ENCODE measurements at places on chromosomes 7 and 10.
A peak's percentile ranks its signal among the peaks of the same experiment; 100 is the strongest.

DNA sequence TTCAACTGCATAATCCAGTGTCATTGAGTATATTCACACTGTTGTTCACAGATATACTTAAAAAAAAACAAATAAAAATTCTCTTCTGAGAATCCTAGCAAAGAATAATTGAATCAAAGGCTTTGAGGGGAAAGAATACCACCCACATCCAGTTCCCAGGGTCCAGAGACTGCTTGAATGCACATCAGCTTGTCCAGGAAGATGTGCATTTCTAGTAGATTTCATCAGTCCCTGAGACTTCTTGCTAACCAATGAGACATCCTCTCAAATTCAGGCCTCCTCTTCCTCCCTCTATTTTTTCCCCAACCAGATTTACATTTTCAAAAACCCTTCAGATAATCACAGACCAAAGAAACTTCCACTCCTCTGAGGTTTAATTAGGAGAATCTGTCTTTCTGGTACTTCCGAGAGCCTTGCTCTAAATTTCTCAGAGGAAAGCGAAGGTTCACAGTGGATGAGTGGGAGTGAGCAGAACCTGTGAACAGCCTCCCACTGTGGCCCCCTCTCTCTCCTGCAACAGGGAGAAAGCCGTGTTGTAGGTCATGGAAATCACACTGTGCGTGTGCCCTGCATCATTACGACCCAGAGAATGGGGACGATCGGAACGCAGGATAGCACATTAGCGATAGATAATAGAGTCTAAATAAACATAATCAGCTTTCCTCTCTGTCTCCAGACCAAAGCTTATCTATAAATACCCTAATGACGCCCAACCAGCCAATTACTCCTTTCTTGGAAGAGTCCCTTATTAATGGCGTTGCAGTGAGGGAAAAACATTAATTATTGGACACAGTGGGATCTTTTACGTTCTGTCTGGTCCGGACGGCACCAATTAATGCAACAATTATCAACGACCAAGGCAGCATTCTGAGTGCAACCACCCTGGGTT lies 212.5 kb downstream of the EMX2 start:
- DNase-seq, result peak; percentile 45

DNA sequence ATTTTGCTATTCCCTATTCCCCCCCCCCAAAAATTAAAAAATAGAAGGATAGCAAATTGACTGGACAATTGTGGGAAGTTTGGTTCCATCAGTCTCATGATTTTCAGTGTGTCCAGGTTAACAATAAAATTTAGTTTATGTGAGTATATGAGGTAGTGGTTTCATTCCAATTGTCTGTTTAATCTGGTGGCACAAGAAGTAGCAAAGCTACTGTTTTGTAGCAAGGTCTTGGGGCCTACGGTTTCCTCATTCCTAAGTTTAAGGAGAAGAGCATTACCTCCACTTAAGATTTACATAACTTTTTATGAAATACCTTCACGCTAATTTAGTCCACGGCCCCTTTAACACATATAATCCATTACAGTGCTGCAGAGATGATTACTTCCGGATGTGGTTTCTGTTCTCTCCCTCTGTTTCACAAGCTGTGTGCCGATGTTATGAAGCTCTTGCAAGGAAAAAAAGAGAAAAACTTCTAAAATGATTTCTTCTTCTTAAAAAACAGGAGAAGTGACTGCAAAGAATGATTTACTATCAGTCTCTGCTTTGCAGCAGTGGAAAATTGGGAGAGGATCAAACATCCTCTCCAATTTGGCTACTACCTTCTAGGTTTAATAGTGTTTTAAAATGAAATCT lies 32.7 kb upstream of the NPVF start:
- DNase-seq, result no peak

- DNase-seq, result no peak
These were observed 44.3 kb downstream of the CPED1 start for GRCh38 chr7:121032645-121033460.

GRCh38 chr7:48786951-48787350 lies 137.4 kb upstream of the CDC14C start:
- peak; percentile 90 for DNase-seq

DNA sequence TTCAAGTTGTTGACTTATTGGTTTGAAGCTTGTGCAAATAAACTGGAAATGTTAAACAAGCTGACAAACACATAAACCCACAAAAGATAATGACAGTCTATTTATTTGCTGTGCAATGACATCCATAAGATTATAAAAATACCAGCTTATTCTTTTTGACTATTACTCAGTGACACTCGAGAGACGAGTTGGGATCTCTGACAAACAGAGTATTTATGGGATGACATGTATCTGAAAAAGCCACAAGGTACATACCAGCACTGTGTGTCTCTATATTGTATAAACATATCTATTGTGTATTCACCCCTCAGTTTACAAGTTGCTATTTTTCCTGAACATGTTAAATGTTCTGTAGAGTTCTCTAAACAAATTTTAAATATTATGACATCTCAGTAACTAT lies 88.9 kb downstream of the CHRM2 start:
- no peak for DNase-seq

DNA sequence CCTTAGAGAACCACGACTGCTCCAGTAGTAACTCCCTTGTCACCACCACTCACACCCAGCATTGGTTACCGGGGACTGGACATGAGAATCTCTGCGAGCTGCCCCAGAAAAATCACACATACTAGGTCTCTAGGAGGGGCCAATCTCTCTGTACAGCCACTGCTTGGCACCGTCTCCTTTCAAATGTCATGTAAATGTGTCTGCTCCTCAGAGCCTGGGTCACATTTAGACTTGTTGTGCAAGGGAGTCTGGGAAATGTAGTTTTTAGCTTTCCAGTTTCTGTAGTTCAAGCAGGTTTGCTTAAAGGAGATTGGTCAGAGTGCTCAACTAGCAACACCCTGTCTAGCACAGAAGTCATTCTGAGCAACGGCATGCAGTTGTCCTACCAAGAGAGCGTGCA lies 60.0 kb downstream of the CHN2 start:
- DNase-seq, result no peak

GRCh38 chr7:86972072-86972471 lies 87.4 kb downstream of the ELAPOR2 start:
- DNase-seq, result no peak

DNA sequence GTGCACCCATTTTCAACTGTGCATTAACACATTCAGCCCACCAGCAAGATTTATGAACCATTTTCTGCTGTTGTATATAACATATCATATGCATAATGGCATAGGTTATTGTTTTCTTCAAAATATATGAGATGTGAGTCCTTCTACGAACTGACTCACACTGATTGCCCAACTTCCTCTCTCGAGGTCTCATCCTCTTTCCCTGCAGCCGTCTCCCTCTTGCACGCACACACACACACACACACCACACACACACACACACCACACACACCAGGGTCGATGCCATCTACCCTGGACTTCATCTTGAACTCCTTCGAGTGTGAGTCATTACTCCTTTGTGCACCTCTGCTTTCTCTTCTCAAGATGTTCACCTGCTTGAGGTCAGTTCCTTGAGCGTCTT lies 36.7 kb downstream of the EGFR start:
- no peak for DNase-seq

DNA sequence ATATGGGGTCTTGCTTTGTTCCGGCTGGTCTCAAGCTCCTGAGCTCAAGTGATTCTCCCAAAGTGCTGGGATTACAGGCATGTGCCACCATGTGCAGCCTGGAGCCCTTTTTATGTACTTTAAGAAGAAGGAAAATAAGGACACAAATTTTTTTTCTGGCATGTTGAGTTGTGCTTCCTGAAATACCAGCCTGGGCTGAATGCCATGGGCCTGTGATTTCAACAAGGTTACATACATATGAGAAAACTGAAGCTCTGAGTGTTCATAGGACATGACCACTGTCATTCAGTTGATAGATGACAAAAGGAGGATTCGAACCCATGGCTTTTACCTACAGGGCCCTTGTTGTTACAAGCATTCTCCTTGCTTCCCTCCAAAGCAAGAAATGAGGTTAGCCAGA lies 36.1 kb downstream of the ST8SIA6 start:
- DNase-seq, result no peak

- DNase-seq, result no peak
These were observed 15.6 kb upstream of the MKRN1 start for GRCh38 chr7:140494867-140495266.

DNA sequence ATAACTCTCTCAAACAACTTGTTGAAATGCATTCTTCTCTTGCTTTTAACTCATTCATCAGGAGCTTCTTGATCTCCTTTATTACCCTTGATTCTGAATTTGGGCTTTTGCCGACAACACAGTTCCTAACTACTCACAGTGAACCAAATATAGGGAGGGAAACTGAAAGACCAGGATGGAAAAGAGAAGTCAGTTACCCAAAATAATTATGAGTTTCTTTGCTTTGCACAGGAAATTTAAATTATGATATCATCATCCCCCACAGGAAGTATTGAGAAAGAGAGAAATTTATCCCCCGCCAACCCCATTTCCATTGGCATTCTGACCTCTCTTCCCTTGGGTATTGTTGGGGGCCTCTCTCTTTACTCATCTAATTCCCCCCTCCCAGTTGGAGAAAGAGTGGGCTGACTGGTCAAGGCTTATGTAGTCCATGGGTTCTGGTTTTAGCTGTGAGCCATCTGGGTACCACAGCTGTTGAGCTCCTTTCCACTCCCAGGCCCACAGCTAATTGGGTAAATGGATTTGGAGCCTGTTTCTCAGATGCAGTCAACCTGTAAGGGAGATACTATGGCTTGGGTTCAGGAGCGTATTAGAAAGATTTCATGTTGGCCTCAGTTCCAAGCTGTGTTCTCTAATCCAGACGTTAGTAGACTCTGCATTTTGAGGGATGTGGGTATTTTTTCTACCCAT lies 109.0 kb downstream of the FZD1 start:
- DNase-seq, result no peak

DNA sequence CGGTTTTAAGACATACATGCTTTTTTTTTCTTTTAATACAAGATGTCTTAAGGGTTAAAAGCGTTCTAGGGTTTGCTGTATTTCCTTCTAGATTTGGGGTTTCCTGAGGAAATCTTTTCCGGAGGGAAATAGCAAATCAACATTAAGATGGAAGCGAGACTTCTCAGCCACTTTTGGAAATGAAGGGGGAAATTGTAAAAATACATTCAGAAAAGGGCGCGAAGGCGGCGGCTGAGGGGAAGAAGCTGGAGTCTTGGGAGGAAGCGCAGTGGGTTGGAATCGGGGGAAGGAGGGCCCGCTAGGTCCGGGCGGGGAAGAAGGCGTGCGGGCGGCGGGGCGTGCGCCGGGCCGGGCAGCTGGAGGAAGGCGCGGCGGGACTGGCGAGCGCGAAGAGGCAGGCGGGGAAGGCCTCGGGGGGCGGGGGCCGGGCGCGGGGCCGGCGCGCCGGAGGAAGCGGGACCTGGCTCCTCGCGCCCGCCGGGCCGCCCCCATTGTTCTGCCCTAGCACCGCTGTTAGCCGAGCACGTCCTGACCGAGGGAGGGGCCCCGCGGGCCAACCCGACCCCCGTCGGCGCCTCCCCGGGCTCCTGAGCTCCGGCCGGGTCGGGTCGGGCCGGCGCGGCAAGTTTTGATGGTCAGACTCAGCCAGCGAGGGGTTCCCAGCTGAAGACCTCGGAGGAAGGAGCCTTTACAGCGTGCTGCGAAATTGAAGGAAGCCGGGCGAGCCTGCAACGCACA lies 1.5 kb upstream of the SKIDA1 start:
- DNase-seq, result peak; percentile 44

- no peak for DNase-seq
These were observed 435.2 kb upstream of the SEMA3A start for GRCh38 chr7:84629640-84630318.

DNA sequence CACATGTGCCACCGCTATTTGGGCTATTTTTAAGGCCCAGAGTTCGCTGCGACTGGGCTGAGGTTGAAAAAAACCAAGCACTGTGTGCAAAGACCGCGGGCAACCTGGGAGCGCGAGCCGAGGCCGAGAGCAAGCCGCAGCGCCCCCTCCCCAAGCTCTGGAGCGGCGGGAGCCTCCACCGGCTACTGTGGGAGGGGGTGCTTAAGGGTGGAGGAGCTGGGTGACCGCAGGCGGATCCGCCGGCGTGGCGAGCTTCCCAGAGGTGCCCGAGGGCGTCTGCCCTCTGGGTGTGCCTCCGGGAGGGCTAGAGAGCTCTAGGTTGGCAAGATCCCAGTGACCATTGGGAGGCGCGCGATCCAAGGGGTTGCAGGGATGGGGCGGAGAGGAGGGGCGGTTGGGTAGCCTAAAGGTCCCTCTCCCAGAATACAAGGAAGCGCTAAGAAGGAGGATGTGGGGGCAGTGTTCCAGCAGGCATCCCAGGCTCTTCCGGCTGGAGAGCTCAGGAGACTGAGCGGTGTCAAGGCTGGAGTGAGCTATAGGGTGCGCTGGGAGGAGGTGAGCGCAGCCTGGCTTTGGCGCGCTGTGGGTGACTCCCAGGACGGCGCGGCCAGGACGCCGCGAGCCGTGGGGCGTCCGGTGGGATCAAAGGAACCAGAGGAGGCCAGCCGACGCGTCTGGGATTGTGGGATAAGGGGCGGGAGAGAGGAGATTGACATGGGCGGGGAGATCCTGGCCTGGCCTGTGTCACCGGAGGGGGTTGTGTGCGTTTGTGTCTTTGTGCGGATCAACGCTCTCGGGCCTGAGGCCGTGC lies 8.0 kb downstream of the DLX5 start:
- DNase-seq, result no peak

DNA sequence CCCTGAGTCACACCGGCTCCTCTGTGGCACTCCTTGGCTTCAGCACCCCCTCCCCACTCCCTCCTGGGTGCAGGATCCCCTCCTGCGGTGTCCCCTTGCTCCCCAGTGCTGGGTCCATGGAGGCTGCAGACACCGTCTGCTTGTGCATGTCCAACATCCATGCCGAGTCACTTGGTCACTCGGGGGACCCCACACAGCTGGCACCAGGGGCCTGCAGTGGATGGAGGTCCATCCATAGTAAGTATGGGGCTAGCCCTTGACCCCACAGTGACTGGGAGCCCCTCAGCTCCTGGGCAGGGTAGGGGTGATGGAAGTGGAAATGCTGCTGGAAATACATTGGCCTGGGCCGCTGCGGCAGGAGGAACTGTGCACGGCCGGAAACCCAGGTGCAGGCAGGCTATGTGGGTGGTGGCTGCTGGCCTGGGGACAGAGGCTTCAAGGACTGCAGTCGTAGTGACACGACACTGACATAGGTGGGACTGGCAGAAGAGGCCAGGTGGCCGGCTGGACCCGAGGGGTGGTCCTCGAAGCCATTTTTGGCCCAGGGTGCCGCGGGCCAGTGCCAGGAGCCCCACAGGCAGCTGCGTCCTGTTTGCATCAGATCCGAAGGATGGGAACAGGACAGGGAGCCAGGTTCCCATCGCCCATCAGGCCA lies 58.9 kb downstream of the GLRX3 start:
- DNase-seq, result no peak

DNA sequence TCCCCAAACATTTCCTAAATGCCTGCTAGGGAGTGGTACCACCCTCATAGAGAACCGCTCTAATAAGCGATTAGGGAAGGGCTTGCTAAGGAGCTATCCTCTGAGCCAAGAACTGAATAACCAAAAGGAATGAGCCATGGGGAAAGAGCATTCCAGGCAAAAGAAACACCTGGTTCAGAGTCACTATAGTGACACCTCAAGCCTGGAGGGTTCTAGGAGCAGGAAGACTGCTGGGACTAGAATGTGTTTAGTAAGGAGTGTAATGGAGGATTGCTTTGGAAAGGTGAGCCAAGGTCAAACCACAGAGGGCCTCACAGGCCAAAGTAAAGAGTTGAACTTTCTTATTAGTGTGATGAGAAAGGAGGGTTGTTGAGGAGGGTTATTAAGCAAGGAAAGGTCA lies 38.7 kb upstream of the NRBF2 start:
- DNase-seq, result no peak

- DNase-seq, result no peak
These were observed 95.0 kb downstream of the BMS1 start for GRCh38 chr10:42877496-42878030.

Data from NCI-H748 treated with DMSO at 0.1 percent for 48 hours (cell line).